CD4-positive, alpha-beta T cell treated with Interleukin-10 for 1 hour (primary cell): ENCODE measurements at places on chromosomes 13 and 19.

- DNase-seq = no peak
These were observed 56.4 kb upstream of the NPAS1 start for GRCh38 chr19:46963093-46963734.

- DNase-seq = no peak
These were observed 92.1 kb downstream of the ABCC4 start for GRCh38 chr13:95209109-95209508.

DNA sequence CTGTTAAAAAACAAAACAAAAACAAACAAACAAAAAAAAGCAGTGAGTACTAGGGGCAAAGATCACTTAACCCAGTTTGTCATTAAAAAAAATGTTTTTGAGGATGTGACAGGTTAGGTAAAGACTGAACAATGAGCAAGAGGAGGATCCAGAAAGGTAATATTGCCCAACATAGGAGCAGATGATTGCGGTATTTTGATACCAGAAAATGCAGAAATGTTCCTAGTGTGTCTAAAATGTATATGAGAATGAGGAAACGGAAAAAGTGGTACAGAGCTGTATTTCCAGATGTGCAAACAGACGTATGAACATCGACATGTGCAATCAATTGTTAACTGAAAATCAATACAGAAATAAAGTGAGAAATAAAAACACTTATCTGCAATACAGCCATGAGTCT, 4.9 kb upstream of the LILRA4 start:
- DNase-seq = no peak

- DNase-seq = no peak
These were observed 1287.1 kb downstream of the PCDH9 start for GRCh38 chr13:65943024-65943423.

- DNase-seq = no peak
These were observed 3.7 kb downstream of the PSG9 start for GRCh38 chr19:43265664-43266025.

DNA sequence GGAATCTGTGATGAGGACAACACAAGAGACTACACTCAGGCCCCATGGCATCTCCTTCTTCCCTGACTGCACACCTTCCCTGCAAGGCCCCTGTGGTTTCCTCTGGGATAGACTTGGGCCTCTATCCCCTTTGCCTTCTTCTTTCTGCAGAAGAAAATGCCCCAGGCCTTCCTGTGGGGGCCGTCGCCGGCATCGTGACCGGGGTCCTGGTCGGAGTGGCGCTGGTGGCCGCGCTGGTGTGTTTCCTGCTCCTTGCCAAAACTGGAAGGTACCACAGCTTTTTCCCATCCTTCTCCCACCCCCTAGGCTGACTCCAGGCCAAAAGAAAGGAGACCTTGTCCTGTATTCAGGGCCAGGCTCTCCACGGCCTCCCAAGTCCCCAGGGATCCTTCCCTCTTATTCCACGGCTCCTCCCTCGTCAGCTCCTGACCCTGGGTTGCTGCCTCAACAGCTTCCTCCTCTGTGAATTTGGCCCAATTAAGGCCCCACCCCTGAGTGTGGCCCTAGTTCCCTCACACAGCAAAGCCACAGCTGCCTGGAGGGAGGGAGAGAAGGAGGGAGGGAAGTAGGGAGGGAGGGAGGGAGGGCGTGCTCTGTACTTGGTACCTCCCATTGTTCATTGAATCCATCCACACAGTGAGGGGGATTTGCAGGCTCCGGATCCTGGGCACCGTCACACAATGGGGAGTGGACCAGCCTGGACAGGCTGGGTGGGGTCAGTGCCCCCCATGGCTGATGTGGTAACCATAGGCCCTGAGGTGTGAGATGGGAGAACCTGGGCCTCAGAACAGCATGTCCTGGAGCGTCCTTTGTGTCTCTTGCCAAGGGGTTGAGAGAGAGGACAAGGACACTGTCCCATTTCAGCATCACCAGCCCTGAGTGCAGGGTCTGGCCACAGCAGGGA, 12.5 kb downstream of the CEACAM3 start:
- no peak for DNase-seq

GRCh38 chr13:84491952-84492351, 609.7 kb upstream of the SLITRK1 start:
- DNase-seq = no peak

GRCh38 chr19:2848616-2849015, 7.3 kb downstream of the ZNF555 start:
- no peak for DNase-seq

DNA sequence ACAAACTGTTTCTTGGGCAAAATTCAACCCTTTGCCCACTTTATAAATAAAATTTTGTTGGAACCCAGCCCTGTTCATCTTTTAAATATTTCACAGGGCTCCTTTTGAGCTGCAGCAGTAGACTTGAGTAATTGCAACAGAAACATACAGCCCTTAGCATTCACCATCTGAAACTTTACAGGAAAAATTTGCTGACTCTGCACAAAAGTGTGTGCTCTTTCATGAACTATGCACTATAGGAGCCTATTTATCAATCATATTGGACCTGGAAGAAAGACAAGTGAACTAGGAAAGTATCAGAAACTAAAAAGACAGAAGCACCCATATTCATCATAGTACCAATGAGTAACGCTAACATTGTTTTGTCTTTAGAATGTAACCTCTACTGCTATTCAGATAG, 406.9 kb upstream of the SLC10A2 start:
- DNase-seq = no peak

- no peak for DNase-seq
These were observed 52.8 kb downstream of the SERP2 start for GRCh38 chr13:44426461-44426860.

DNA sequence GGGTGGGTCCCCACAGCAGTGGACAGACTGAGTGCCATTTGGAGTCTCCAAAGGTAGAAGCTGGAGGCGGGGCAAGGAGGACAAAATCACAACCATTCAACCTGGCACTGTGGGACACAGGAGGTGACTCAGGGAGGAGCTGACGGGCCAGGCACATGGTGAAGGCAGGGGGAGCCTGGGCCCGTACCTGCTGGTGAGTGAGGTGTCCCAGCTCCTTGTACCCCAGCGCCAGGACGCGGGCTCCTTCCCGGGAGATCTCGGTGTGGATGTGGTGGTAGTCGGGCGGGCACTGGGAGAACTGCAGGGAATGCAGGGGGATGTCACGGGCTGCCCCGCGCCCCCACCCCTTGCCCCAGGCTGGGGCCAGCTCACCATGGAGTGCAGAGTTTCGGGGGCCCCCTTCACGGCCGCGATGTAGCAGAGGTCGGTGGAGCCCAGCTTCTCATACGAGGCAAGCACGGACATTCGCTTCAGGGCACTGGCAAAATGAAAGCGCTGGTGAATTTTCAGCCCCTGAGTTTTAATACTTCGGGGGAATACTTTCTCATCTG, 9.8 kb downstream of the ATP13A1 start:
- DNase-seq = no peak

- DNase-seq = peak; percentile 34
These were observed 152.4 kb downstream of the DCLK1 start for GRCh38 chr13:35978607-35979316.

- no peak for DNase-seq
These were observed 1632.0 kb downstream of the PCDH9 start for GRCh38 chr13:65597839-65598818.

DNA sequence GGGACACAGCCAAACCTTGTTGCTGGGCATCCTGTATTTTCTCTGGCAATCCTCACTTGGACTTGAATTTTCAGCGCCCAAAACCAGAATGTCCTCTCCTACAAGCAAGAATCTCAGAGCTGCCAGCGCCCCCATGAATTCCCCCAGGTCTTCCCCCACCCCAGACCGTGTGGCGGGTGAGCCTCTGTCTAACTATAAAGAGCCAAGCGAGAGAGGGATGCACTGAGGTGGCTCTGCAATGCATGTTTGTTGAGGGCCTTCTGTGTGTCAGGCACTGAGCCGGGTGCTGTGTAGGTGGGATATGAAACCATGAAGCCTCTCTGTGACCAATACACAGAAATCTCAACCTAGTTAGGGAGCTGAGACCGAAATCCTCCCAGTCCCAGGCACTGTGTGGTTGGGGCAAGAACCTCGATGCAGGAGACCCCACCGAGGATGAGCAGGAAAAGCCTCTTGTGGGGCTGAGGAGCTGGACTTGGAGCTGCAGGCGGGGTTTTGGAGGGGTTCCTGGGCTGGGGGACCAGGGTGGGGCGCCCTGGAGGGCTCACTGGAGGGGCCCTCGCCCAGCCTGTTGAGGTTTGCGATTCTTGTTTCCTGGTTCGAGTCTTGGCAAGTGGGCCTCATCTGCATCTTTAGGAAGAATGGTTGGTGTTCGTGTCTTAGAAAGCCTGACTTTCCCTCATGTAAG, 12.4 kb upstream of the PROZ start:
- no peak for DNase-seq
